HFFc6 (cell line): ENCODE measurements at places on chromosomes 5 and 9.
A peak's percentile ranks its signal among the peaks of the same experiment; 100 is the strongest.

GRCh38 chr9:445033-445432 lies 230.4 kb downstream of the DOCK8 start:
- DNase-seq, result no peak

- DNase-seq, result no peak
Measured at GRCh38 chr5:87845734-87846133, 422.9 kb downstream of the TMEM161B start.

DNA sequence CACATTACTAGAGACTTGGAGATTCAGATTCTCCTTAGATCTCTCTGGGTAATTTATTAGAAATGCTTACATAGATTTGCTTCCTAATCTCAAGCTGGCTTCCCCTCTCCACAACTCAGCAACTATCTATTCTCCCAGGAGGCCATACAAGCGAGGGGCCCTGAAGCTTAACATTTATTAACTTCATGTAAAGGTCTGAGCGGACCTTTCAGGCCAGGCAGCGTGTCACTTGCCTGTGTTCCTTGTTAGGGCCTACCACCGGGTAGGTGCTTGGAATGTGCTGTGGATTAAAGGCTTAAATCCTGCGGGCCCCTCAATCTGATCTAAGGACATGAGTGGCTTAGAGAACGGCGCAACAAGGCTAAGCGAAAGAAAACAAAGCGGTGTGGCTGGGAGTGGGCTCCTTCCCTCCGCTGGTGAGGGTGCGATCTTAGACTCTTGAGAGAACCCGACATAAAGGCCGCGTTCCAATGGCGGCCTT lies 712 bp upstream of the HSPA4 start:
- DNase-seq, result no peak

DNA sequence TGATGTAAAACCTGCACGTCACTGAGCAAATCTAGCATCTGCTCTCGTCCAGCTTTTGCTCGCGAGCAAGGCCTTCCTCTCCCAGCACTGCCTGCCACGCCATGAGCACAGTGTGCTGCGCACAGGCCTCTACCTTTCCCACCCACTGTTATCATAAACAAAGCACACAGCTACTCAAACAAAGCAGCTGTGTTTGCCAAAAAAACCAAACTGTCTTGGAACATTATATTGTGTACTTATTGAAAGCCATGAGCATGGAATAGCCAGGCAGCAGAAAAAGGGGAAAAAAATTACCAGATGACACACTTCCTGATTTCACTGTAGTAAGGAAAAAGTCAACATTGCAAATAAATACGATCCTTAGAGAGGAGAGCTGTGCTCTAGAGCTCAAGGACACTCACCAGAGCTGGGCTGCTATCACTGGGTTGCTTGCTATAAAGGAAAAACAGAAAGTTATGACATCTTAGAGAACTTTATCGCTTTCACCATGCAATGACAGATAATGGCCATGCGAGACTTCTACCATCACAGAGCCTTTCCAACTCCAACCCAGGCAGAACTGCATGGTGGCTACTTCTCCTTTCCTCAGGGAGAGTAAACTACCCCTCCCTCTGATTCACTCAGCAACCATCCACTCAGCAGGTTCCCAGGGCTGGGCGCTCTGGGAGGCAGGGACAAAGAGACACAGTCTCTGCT lies 69.6 kb downstream of the EPB41L4B start:
- peak; percentile 27 for DNase-seq

- no peak for DNase-seq
Measured at GRCh38 chr9:35598866-35599590, 6.0 kb upstream of the TESK1 start.

GRCh38 chr5:113213551-113214425 lies 221.0 kb downstream of the TSSK1B start:
- no peak for DNase-seq

- DNase-seq, result no peak
Measured at GRCh38 chr5:179875741-179876609, 17.4 kb upstream of the MRNIP start.

- DNase-seq, result no peak
Measured at GRCh38 chr9:16157216-16157615, 604.4 kb downstream of the CCDC171 start.

- peak; percentile 91 for DNase-seq
Measured at GRCh38 chr5:157603333-157604190, 28.0 kb upstream of the ADAM19 start.

- DNase-seq, result peak; percentile 16
Measured at GRCh38 chr5:95822043-95822541, 434 bp downstream of the GLRX start.

DNA sequence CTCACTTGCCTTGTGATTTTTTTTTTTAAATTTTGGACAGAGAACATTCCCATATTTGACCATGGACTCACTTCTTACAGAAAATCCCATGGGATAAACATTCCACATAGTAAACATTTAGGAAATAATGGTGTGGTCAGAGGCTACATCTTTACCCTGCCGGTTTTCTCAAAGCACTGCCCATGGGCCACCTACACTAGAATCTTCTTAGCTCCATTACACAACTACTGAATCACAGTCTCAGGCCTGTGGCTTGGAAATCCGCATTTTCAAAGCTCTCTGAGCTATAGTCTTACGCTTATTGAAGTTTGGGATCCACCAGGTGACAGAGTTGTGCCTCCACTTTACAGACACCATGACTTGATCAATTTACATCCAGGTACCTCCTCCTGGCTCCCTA lies 39.4 kb downstream of the ALG2 start:
- DNase-seq, result no peak

- DNase-seq, result no peak
Measured at GRCh38 chr9:94586316-94586715, 7.3 kb downstream of the FBP2 start.

DNA sequence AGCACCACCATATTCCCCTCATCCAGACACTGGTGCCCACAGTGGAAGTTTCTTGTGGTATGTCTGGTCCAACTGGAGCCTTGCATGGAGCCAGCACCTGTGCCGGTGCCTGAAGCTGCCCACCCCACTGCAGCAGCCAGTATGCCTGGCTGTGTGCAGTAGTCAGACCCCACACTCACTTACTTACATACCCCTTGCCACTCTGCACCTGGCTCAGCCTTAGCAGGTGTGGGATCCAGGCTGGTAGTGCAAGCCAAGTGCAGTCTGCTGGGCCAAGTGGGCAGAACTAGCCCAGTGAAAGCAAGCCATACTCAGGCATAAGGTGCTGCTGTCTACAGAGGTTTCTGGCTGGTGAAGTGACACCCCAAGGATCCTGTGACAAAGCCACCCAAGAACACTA lies 871.4 kb upstream of the C9orf72 start:
- DNase-seq, result no peak

DNA sequence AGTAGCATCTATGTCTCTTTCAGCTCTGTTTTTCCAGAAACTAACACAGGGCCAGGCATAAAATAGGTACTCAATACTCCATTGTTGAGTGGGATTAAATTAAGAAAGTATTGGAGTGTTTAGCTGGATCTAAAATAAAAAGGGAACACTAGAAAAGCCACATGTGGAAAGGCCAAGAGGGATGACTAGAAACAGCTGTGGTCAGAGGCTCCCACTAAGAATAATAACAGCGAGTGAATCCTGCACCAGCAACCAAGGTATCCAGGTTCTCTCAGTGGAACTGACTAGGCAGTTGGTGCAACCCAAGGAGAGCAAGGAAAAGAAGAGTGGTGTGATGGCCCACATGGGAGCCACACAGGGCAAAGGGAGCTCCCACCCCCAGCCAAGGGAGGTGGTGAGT lies 31.5 kb upstream of the RGMB start:
- DNase-seq, result no peak

GRCh38 chr5:82295144-82295543 lies 17.0 kb upstream of the RPS23 start:
- no peak for DNase-seq

- DNase-seq, result peak; percentile 14
Measured at GRCh38 chr9:78118742-78119473, 87.3 kb upstream of the GNAQ start.

- peak; percentile 35 for DNase-seq
Measured at GRCh38 chr5:96320797-96321196, 112.3 kb downstream of the PCSK1 start.

GRCh38 chr9:135239769-135240141 lies 152.3 kb downstream of the OLFM1 start:
- DNase-seq, result no peak

GRCh38 chr5:61251874-61252642 lies 80.0 kb upstream of the ZSWIM6 start:
- DNase-seq, result no peak

DNA sequence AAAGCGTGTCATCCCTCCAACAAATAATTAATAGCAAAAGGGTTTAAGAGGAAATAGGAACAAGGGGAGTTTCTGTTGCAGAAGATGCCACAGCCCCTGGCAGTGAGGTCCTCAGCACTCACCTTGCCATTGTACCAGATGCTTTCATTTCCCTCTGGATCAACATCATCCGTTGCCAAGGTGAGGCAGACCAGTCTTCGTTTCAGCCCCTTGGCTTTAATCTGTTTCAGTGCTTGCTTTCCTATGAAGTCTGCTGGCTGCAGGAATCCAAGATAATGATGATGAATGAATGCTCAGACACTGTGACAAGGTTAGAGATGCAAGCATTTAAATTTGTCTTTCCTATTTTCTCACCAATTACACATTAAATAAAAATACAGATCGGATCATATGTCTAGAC lies 20.0 kb upstream of the ARSB start:
- DNase-seq, result no peak

DNA sequence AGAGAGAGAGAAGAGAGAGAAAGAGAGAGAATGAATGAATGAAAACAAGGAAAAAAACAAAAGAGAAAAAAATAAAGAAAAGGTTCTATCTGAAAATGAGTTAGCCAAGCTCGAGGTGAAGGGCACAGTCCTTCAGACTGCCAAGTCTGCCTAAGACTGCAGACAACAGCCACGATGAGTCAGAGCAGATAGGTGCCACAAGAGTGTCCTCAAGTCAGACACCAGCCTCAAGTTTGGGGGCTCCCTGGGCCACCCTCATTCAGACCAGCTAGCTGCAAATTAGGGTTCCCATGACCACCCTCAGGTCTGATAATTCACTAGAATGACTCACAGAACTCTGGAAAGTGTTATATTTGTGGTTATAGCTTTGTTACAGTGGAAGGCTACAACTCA lies 13.9 kb upstream of the HABP4 start:
- no peak for DNase-seq

GRCh38 chr5:137142764-137143605 lies 356.1 kb downstream of the SPOCK1 start:
- peak; percentile 96 for DNase-seq

DNA sequence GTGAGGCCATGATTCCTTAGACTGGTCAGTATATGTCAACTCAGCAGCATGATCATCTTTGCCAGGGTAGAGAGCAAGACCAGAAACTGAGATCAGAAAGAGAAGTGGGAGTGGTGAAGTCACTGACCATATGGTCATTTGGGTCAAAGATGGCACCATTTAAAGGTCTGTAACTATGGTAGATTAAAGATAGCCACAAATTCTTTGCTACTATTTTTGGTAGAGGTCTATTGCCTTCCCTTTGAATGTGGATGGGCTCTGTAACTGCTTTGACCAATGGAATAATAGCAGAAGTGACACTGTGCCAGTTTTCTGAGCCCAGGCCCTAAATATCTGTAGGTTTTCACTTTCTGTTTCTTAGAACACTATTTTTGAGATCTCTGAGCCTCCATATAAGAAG lies 117.6 kb downstream of the PCSK1 start:
- DNase-seq, result no peak

DNA sequence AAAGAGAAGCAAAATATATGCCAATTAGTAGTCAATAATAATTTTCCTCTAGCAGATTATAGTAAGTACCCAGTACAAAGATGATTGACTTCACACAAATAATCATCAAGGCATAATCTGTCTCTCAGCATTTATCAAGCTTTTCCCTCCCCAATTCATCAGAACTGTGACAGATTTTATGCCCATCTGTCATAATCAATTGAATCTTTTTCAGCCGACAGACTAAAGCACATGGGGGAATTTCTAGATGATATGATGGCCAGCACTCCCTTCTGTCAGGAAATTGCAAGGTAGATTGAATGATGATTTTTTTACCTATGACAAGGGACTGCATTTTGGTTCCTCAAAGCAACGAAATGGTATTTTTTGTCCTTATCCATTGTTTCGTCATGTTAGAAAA lies 227.1 kb upstream of the CYLC2 start:
- no peak for DNase-seq

- no peak for DNase-seq
Measured at GRCh38 chr5:135480511-135480910, 28.4 kb upstream of the TIFAB start.

GRCh38 chr9:77305622-77306400 lies 128.5 kb downstream of the VPS13A start:
- DNase-seq, result peak; percentile 24

GRCh38 chr5:97478483-97478882 lies 295.4 kb upstream of the RIOK2 start:
- no peak for DNase-seq

DNA sequence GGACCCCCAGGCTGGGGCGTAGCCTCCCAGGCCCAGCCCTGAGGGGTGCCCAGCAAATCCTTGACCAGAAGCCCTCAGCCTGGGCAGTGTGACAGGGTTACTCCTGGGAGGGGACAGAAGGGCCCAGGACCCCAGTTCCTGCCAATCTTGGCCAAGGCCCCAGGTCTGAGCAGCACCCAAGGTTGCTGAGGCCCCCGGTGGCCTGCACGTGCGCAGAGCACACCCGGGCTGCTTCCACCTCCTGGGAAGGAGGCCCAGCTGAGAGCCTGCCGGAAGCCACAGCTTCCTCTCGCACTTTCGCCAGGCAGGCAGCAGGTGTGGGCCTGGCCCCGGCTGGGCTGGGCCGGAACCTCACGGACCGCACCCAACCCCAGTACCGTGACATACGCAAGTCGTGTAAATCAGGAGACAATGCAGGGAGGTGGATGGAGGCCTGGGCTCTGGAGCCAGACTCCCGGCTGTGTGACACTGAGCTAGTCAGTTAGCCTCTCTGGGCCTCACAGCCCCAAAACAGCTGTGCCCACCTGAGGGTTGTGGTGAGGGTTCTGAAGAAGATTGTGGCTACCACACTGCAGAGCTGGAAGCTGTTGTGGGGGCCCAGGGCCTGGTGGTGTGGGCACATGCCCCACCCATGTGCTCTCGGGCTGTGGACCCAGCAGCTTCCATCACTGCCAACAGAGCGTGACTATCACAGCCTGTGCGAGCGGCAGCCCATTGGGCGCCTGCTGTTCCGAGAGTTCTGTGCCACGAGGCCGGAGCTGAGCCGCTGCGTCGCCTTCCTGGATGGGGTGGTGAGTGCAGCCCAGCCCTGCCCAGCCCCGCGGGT lies 5.1 kb downstream of the GRK6 start:
- no peak for DNase-seq

GRCh38 chr9:81517954-81518353 lies 171.4 kb downstream of the TLE1 start:
- no peak for DNase-seq

GRCh38 chr5:150305557-150305956 lies 2.9 kb upstream of the ARSI start:
- no peak for DNase-seq

GRCh38 chr5:141529002-141529401 lies 40.1 kb downstream of the PCDHGC5 start:
- DNase-seq, result peak; percentile 78

GRCh38 chr5:15500325-15501001 lies 483 bp downstream of the FBXL7 start:
- peak; percentile 41 for DNase-seq

DNA sequence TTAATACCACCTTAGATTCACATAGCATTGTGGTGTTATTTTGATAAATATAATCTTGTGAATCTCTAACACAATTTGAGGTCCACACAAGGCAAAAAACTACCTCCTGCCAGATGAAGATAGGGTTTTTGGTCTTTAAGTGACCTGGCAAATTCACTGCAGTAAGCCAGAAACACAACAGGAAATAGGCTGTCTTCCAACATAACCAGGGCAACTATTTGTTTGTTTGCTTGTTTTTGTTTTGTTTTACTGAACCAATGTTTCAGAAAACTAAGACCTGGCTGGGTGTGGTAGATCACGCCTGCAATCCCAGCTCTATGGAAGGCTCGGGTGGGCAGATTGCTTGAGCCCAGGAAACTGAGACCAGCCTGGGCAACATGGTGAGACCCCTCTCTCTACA lies 95.5 kb downstream of the USP20 start:
- no peak for DNase-seq
